T-cell (primary cell): ENCODE measurements at places on chromosomes 4 and X. TPM values are rescaled to one million over a fixed set of nuclear protein-coding genes. Genes with fewer than 3 reads are reported as not detected.
A peak's percentile ranks its signal among the peaks of the same experiment; 100 is the strongest.

- no peak for DNase-seq
- peak overlapping the region; percentile 93 for H3K27ac ChIP-seq
- H3K36me3 ChIP-seq: no peaks in the 10 kb centered on the region
- peaks cover 48% of the 10 kb centered on the region for H3K4me1 ChIP-seq
- no peak overlapping the region for H3K4me3 ChIP-seq
These were observed 507.9 kb downstream of the MID1IP1 start for GRCh38 chrX:39309018-39309635.

GRCh38 chrX:43560247-43560946 lies 95.7 kb upstream of the MAOA start:
- H3K4me3 ChIP-seq: no peak overlapping the region
- no peak for DNase-seq
- no peaks in the 10 kb centered on the region for H3K4me1 ChIP-seq
- H3K27me3 ChIP-seq: no peaks in the 10 kb centered on the region
- H3K36me3 ChIP-seq: no peaks in the 10 kb centered on the region
- no peak overlapping the region for H3K27ac ChIP-seq

RADX gene
- 9.1 TPM for total RNA-seq

GAGE12F gene
- 0.63 TPM for total RNA-seq

DNA sequence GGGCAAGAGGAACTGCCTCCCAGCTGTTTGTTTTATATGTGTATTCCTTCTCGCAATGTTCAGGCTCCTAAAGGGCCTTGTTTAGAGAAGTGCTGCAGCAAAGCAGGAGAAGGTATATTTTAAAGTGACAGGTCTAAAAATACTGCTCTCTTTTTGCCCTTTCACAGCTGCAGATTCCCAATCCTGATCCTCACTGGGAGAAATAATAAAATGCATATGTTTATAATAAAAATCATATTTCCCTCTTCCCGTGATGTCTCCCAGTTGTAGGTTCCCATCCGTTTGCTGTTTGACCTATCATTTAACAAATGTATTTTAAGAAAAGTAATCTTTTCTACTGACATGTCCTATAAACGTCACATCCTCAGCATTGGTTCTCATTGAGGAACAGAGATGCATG lies 62.7 kb upstream of the GPC4 start:
- no peak overlapping the region for H3K4me3 ChIP-seq
- DNase-seq: no peak
- no peaks in the 10 kb centered on the region for H3K27me3 ChIP-seq
- no peaks in the 10 kb centered on the region for H3K4me1 ChIP-seq

TLR8 gene
- not detected for total RNA-seq

DNA sequence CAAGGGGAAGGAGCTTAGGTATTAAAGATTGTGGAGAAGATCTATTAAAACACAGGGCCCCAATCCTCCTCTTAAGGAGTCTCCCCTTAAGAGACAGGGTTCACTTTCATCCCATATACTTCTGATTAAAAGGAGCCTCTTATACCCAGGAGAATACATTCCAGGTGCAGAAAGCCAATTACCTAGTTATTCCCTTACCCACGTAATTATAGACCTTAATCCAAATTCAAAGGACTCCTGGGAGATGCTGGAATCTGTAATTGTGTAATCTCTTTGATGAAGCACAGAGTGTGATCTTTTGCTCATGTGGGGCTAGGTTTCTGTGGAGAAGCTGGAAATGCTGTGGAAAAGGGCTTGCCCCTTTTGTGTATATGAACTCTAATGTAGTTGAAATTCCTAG lies 1.4 kb upstream of the SEC24B start:
- no peaks in the 10 kb centered on the region for H3K27me3 ChIP-seq
- peaks cover 3% of the 10 kb centered on the region for H3K36me3 ChIP-seq
- no peak overlapping the region for H3K4me3 ChIP-seq
- peak overlapping the region; percentile 91 for H3K27ac ChIP-seq

- no peak overlapping the region for H3K27ac ChIP-seq
- H3K27me3 ChIP-seq: no peaks in the 10 kb centered on the region
- no peak overlapping the region for H3K4me3 ChIP-seq
- H3K4me1 ChIP-seq: no peaks in the 10 kb centered on the region
These were observed 126.3 kb upstream of the CBR4 start for GRCh38 chr4:169136330-169136729.

DNA sequence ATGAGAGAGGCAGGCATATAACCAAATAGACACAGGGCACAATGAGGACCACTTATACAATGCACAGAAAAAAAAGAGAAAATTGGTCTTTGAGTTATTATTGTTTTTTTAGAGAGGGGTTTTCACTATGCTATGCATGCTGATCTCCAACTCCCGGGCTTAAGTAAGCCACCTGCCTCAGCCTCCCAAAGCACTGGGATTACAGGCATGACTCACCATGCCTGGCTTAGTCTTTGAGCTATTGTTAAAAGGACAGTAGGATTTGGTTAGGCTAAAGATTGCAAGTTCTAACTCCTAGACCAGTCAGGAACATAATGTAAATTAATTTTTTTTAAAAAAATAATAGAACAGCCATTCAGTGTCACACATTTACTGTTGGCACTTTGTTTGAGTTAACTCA lies 340.1 kb downstream of the GPAT3 start:
- no peak overlapping the region for H3K27ac ChIP-seq
- no peaks in the 10 kb centered on the region for H3K4me1 ChIP-seq
- no peaks in the 10 kb centered on the region for H3K36me3 ChIP-seq
- no peaks in the 10 kb centered on the region for H3K27me3 ChIP-seq
- DNase-seq: no peak
- H3K4me3 ChIP-seq: no peak overlapping the region
